ENCODE measurements at places on chromosomes 13 and 19.
A peak's percentile ranks its signal among the peaks of the same experiment; 100 is the strongest.

- DNase-seq = peak; percentile 24
These were observed 12.3 kb upstream of the LENG8 start for GRCh38 chr19:54436628-54437252.

DNA sequence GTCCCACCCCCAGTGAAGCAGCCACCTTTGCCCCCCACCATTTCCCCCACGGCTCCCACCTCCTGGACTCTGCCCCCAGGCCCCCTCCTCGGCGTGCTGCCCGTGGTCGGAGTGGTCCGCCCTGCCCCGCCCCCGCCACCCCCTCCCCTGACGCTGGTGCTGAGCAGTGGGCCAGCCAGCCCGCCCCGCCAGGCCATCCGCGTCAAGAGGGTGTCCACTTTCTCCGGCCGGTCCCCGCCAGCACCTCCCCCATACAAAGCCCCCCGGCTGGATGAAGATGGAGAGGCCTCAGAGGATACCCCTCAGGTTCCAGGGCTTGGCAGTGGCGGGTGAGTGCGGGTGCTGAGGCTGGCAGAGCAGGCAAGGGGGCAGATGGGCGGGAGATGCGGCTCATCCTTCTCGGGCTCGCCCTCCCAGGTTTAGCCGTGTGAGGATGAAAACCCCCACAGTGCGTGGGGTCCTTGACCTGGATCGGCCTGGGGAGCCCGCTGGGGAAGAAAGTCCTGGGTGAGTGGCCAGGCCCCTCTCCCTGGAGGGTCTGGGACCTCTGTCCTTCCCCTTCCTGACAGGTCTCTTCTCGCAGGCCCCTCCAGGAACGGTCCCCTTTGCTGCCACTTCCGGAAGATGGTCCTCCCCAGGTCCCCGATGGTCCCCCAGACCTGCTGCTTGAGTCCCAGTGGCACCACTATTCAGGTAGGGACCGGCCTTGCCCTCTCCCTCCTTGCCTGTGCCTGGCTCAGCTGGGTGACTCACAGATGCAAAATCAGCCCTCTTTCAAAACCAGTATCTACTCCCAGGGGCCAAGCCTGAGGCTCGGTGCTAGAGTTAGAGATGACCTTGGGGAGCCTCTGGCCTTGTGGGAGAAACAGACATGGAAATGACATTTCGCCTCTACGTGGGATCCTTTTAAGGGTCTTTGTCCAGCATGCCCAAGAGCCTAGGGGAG lies 8.8 kb downstream of the IGFLR1 start:
- no peak for DNase-seq

DNA sequence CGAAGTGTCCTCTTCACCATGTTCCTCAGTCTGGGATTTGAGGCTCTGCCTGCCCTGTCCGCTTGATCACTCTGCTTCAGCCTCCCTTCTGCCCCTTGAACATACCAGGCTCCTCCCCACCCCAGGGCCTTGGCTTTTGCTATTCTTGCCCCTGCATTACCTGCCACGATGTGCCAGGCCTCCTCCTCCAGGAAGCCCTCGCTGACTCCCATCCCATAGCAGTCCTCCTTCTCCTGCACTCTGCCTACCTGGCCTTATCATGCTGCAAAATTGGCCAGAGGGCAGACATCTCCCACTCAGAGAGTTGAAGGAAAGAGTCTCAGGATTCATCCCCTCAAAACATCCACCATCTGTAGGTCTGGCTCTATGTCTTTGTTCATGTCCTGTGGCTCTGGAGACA lies 2.2 kb downstream of the YJEFN3 start:
- no peak for DNase-seq

DNA sequence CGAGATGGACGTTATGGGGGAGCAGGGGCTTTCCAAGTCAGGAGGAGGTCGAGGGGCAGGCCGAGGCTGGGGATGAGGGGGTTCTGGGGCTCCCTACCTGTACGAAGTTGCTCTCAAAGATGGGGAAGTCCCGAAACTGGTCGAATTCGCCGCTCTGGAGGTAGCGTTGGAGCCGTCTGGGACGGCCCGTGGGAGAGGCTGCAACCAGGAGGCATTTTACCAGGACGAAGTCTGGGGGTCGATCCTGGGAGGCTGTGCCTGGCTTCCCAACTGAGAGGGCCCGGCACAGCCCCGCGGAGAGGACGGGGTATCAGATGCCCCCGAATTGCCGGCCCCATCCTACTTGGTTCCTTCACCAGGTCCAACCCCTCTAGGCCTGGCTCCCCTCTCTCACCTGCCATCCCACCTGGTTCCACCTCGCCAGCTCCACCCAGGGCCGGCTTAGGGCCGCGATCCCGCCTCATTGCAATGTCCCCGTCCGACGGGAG lies 527 bp upstream of the EMC10 start:
- DNase-seq = no peak

DNA sequence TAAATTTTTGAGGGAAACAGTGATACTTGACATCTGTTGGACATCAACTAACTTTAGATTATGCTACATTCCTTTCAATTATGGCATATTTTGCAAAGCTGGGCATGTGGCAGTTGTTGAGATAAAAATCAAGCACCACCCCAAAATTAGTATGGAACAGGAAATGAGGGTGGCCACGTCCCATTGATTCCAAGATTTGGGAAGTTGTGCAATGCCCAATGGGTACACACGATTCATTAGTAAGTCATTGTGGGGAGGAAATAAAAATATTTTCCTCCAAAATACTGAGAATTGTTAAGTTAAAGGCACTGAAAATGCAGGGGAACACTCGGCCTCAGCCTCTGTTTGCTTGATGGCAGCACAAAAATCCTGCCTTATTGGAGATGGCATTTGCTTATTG lies 7.6 kb downstream of the ERICH6B start:
- no peak for DNase-seq

DNA sequence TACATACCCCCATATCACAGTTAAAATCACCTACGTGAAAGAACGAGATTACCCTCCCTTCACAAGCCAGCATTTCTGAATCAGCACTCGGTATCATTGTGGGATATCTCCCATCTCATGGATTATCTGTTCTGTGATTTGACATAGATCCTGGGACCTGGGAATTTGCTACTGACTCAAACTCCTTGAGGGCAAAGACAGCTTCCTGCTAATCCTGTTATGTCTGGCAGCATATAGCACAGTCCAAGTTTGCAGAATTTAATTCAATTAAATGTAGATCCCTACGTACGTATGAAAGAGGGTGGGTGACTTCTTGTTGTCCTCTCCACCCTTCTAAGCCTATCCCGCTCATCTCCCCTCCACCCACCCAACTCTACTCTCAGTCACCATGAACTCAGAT lies 476.5 kb downstream of the KLF5 start:
- DNase-seq = no peak

DNA sequence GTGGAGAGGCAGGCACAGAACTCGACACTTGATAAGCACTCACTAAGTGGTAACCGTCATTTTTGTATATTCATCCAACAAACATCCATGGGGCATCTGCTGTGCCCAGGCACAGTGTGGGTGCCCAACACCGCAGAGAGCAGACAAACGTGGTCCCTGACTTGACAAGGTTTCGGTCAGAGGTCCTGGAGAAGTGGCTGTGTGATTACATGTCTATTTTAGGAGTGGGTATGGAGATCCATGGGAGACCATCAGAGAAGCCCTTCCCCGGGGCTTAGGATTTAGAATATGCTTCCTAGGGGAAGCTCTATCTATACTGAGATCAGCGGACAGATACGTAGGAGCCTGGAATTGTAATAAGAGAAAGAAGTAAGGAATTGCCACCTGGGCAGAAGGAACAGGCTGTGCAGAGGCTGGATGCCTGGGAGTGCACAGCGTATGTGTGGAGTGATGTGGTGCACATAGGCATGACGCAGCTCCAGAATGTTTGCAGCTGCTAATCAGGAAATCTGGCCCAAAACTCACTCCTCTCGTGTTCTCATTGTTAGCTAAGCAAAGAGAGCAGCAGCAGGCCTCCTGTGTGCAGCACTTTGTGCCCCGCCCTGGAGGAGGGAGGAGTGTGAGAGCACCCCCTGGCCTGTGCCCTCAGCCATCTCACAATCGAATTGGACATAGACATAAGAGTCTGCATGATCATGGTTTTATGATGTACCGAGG lies 23.0 kb upstream of the IRS2 start:
- no peak for DNase-seq

DNA sequence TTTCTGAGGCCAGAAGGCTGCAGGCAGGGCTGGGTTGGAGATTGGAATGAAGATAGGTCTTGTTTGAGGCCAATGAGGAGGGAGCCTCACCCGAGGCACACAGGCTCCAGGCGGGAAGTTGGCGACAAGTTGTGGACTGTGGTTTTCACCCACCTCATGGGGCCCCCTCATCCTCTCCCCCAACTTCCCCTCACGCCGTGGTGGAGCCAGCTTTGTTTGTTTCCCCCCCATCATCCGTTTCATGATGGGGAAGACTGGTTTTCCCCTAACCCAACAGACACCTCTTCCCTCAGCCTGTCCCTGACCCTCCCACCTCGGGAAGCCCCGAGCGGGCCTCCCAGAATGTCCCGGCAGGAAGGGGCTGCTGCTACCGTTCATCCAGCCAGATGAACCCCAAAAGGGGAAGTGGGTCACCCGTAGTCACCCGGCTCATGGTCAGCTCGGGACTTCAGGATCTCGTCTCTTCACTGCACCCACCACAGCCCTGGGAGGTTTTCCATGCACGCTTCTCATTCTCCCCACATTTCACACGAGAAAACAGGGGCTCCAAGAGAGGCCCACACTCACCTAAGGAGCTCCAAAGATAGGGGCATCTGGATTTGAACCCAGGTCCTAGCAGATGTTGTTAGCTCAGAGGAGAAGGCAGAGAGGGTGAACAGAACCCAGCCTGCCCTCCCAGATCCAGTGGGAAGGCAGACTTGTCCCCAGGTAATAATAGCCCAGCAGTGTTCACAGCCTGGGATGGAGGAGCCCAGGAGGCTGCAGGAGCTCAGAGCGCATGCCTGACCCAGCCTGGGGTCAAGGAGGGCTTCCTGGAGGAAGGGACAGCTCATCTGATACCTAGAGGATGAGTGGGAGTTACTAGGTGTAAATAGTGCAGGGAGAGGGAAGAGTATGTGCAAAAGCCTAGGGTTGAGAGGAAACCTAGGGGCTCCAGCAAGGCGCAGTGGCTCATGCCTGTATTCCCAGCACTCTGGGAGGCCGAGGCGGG lies 23.5 kb downstream of the CEACAM16 start:
- DNase-seq = no peak

- DNase-seq = peak; percentile 85
These were observed 144.5 kb upstream of the ZNF536 start for GRCh38 chr19:30227661-30228112.

- DNase-seq = peak; percentile 80
These were observed 22.3 kb downstream of the NLRP11 start for GRCh38 chr19:55809381-55810058.

DNA sequence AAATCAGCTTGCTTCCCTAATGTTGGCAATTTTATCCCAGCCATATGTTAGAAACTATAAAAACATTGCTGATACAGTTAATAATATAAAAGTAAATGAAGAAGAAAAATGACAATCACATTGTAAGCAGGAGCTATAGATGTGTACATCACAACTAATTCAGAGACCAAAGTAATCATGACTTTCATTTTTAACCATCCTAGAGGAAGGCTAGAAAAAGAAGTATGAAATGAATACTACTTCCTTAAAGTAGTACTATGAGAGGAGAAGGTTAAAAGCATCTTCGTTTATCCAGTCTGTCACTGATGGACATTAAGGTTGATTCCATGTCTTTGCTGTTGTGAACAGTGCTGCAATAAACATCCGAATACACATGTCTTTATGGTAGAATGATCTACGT lies 135.5 kb downstream of the IRS2 start:
- DNase-seq = no peak

Data from GM23338 (cell line).